OCI-LY7 (cell line): ENCODE measurements at places on chromosomes 13 and 19. TPM values are rescaled to one million over a fixed set of nuclear protein-coding genes. Genes with fewer than 3 reads are reported as not detected.
A peak's percentile ranks its signal among the peaks of the same experiment; 100 is the strongest.

- DNase-seq = peak; percentile 80
Observed at GRCh38 chr19:3274942-3275582, 50.6 kb downstream of the CELF5 start.

DNA sequence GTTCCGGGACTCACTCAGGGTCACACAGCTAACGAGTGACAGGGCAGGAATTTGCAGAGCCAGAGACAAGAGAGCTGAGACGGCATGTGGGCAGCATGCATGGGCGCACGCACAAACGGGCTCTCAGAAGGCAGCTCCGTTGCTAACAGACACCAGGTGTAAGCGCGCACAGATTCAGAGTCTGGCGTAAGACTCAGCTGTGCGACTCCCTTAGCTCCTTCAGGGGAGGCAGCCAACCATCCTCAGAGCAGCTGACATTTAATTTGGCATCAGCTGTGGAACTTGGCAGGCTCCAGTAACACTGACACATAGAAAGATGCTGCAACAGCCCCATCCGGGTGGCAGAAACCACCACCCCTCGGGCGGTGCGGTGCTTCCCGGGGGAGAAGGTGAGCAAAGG is 7.5 kb upstream of the TM6SF2 start:
- DNase-seq = no peak

DNA sequence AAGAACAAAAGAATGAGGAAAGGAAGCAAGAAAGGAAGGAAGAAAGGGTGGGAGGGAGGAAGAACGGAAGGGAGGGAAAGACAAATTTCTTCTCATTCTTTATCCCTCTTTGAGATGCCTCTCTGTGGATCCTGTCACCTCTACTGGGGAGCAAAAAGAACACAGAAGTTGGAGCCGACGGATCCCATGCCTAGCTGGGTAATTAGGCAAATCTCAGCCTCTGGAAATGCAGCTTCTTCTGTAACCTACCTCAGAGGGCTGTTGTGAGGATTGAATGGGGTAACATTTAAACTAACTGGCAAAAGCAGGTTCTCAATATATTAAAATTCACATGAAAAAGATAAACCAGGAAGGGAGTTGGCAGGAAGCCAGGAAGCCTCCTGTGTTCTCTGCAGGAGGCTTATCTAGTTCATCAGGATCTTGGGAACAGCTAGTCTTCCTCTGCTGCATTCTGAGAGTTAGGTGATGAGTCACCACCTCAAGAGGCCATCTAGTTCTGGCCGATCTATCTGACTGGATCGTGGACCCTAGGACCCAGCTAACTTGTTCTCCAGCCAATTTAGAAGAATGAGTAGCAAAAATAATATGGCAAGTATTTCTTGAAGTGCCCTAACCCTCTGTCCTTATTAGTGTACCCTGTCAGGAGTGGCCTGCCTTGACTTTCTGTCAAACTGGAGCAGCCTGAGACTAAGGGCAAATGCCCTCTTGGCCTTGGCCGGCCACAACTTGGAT is 15.2 kb upstream of the CPB2 start:
- no peak for DNase-seq

DNA sequence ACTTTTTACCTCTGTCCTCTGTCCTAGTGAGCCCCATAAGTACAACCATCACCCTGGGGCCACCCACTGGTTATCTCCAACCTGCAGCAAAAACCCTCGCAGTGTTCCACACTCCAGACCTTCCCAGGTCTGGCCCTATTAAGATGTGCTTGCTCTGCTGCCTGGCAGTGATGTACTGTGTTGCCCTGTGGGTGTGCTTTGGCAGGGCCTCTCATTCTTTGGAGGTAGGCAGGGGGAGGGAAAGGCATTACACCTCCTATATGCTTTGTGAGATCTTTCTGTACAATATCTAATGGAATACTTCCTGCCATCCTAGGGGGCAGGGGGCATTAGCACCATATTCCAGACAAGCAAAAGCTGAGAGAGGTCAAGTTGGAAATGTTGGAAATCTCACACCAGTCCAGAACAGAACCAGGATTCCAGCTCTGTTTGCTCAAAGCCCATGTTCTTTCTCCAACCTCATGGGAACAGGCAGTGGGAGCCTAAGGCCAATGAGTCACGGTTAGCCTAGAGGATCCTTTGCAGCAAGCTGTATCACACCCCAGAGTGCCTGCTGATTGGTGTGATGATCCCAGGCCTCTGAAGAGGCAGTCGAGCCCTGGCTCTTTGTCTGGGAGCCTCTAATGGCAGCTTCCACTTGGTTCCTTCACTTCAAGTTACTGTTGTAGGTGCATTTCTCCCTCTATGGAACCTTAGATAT is 59.7 kb upstream of the UBL3 start:
- no peak for DNase-seq

DNA sequence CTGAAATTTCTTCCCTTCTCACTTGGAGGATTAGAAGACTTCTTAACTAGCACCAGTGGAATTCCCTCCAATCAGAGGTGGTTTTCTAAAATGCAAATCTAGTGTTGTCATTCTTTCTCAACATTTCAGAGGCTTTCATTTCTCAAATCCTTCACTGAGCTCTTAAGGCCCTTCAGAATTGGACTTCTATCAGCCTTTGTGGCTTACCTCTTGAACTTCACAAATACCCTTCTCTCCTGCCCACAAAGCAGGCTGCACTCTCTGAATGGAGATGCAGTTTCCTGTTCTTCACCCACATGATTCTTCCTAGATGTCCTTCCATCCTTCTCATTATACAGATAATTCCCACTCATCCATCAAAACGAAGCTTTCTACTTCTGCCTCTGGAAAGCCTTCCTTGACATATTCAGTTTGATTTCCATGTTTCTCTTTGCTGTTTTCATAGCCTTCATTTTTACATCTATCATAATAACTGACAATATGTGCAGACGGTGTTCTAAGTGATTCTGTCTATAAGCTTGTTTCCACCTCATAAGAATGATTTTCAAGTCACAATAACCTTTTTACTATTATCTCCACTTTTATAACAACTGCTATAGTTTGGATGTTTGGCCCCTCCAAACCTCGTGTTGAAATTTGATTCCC is 123.1 kb upstream of the GPR12 start:
- DNase-seq = no peak

- peak; percentile 56 for DNase-seq
Observed at GRCh38 chr19:35484252-35485036, 5.8 kb downstream of the KRTDAP start.

DNA sequence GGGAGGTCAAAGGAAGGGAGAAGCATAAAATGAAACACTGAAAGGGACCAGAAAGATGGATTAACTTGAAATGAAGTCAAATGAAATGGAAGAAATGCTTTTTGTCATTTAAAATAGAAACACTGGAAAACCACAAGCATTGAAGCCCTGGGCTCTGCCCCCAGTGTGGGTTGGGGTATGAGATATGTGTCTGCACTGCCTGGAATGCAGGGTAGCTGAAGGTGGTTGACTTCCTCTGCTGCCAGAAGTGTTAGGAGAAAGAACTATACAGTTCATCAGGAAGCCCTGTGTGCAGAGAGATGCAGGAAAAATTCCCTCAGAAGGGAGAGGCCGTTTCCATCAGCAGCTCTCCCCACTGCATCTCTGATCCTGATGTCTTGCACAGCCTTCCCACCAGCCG is 69.2 kb downstream of the DHRS12 start:
- no peak for DNase-seq

GRCh38 chr19:13163609-13164342 is 13.6 kb downstream of the IER2 start:
- DNase-seq = peak; percentile 52

DNA sequence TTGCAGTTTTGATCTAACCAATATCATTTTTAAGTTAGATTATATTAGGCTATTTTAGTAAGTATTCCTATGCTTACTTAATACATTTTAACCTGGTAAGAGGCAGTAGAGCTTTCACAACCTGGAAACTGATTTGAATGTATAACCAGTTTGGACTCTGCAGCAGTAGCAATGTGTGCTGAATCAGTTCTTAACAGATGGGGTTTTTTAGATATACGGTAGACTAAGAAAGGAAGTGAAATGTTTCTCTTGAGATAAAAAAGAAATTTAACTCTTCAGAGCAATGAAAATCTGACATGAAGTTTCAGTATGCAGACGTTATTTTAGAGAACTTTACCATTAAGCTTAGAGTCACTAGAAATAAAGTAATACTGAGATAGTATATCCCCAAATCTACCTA is 2.7 kb downstream of the NBEA start:
- DNase-seq = peak; percentile 28

GRCh38 chr13:32746474-32746873 is 160.2 kb downstream of the PDS5B start:
- no peak for DNase-seq

DNA sequence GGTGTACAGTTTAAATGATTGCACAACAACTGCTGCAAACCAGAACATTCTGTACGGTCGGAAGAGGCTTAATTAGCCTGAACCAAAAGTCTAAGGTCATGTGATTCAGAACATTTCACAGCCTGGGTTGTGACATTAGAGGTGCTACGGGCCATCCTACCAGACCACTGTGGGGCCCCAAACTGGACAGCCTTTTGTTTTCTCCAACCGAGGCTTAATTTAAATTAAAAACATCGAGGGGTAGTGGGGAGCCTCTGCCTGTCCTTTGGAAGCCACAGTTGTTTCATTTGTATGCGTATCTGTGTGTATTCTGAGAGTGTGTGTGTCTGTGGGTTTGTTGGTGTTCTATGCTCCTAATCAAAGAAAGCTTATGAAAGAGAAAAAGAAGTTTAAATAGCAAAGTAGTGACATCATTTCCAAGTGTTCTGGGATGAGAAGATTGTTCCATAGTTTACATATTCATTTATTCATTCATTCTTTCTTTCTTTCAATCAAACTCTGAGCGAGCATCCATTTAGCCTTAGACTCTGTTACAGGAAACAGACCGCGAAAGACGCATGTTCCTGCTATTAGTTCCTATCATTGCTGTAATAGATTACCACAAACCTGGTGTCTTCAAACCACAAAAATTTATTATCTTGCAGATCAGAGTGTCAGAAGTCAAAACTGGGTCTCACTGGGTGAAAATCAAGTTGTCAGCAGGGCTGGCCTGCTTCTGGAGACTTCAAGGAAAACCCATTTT is 444.8 kb downstream of the FOXO1 start:
- DNase-seq = no peak

GRCh38 chr19:38362076-38362945 is 12.1 kb upstream of the PSMD8 start:
- peak; percentile 74 for DNase-seq

- no peak for DNase-seq
Observed at GRCh38 chr13:67803118-67803517, 573.0 kb upstream of the PCDH9 start.

DNA sequence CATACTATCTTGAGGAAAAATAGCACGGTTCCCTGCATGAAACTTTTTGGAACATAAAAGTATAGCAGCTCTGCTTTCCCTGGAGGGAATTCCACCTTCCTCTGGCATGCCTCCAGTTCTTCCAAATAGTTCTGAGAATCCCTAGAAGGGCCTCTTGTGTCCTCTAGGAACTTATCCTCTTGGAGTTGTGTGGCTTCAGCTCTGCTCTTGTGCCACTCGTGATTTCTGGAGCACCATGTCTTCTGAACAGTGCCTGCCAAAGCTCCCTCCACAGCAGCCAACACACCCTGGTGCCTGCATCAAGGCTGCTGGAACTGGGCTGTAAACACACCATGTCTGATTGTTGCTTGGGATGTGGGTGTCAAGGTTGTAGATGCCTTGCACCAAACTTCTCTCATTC is 65.7 kb upstream of the FLT1 start:
- DNase-seq = no peak

DNA sequence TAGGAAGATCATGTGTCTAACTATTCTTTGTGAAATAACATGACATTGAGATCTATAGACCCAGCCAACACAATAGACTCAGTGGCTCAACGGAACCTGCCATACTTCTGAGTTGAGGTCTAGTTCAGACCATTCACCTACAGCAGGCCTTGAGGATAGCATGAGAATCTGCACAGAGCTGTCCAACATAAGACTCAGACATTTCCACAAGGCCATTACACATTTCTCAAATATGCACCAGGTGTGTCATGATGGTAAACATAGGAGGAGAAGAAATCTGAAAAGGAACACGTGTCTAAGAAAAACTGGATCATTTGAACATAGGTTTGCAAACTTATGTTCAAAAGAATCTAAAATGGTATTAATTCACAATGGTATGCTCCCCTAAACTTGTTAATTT is 421.4 kb downstream of the SLITRK6 start:
- no peak for DNase-seq

- no peak for DNase-seq
Observed at GRCh38 chr13:23609874-23610576, 39.8 kb downstream of the TNFRSF19 start.

- no peak for DNase-seq
Observed at GRCh38 chr19:1749373-1750342, 3.6 kb upstream of the ONECUT3 start.

ZNF154 gene
- total RNA-seq = not detected in 2 replicates

KCNC3 gene
- total RNA-seq = 21.7 and 23.4 TPM in 2 replicates

GPI gene
- total RNA-seq = 207 and 218 TPM in 2 replicates

PPP6R1 gene
- total RNA-seq = 156 and 161 TPM in 2 replicates

HCST gene
- total RNA-seq = 25.2 and 36.0 TPM in 2 replicates

NCCRP1 gene
- not detected in 2 replicates for total RNA-seq
